ENCODE measurements at places on chromosomes 5 and 9.

DNA sequence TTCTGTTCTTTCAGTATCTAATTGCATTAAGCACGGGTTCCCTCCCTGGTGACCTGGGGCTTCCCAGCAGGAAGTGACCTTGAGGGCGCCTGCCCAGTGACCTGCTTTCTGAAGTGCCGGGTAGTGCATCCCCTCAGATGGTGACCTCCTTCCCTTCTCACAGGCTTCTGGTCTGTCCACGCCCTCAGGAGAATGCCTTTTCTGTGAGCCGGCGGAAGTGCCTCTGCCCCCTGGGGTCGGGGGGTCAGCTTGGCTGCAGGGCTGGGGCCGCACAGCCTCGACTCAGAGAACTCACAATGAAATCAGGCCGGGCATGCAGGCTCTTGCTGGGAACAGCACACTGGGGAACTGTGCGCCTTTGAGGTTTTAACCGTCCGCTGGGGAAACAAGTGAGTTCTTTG, 124.5 kb upstream of the PHYKPL start:
- DNase-seq = no peak

DNA sequence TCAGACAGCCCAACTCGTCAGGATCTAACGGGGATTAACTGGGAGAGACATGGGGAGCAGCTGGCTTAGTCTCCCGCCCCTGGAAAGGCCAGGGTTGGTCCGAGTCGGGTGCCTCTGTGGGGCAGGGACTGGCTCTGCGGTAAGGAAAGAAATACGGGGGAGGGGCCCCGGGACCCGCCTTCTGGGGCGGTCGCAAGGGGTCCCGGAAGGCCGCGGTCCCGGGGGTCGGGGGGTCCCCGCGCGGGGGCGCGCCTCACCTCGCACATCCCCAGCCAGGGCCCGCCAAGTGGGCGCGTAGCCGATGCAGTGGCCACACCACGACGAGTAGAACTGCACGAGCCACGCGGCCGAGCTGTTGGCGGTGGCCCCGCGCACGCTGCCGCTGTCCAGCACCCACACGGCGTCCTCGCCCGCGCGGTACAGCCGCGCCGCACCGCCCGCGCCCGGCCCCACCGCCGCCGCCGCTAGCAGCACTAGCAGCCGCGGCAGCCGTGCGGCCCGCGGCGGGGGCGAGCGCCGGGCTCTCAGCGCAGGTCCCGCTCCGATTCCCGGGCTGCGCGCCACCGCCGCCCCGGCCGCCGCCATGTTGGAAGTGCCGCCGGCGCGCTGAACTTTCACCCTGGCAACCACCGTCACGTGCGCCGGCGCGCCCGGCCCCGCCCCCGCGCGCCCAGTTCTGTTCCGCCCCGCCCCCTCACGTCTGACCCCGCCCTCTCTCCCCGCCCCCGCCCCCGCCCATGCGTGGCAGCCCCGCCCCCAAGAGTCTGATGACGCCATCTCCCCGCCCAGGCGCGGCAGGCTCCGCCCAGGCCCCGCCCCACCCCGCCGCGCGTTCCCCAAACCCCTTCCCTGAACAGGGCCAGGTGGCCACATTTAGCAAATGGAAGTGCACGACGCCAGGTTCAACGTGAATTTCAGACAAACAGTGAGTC, at the start of gene QSOX2:
QSOX2 (minus strand) TSS at position 594 of the 932 bp plus-strand sequence; CDS start at position 585, 9 bp downstream.
- peak; percentile 85 for DNase-seq

- DNase-seq = no peak
Measured at GRCh38 chr5:83396662-83397061, 74.9 kb upstream of the VCAN start.

- no peak for DNase-seq
Measured at GRCh38 chr5:89267788-89268187, 384.8 kb upstream of the MEF2C start.

- no peak for DNase-seq
Measured at GRCh38 chr5:147752033-147752432, 30.5 kb downstream of the JAKMIP2 start.

GRCh38 chr9:130765137-130766020, 69.7 kb upstream of the ABL1 start:
- DNase-seq = no peak

GRCh38 chr9:36120705-36121104, 15.8 kb upstream of the GLIPR2 start:
- DNase-seq = no peak

GRCh38 chr9:22237497-22238363, 208.9 kb upstream of the DMRTA1 start:
- DNase-seq = no peak

GRCh38 chr9:128643519-128644300, 12.9 kb downstream of the DYNC2I2 start:
- no peak for DNase-seq

GRCh38 chr5:142197098-142197497, 88.5 kb downstream of the NDFIP1 start:
- DNase-seq = no peak

DNA sequence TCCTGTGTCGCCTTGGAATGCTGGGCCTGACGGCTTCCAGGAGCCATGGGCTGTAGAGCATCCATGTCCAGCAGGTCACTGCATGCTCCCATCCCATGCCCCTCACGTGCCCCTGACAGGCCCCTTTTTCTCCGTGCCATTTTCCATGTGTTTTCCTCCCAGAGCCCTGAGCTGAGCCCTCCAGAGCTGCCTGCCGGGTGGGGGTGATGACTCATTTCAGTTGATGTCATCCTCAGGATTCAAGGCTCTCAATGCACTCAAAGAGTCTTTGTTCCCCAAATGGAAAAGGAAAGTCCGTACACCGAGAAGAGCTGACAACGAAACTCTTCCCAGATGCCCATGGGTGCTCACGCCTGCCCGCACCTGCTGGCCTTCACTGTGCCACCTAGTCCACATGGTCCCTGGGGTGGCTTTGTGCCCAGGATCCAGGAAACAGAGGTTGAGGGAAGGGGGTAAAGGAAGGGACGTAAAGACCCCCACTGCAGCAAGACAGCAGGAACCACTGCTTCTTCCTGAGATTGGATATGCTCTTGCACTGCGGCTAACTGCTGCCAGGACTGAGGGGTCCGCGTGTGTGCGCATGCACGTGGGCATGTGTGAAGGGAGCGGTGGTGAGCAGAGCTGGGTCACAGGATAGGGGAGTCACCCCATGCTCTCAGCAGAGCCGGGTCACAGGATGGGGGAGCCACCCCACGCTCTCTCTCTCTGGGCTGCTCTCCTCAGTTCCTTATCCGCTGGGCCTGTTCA, 27.6 kb downstream of the COL15A1 start:
- DNase-seq = no peak

DNA sequence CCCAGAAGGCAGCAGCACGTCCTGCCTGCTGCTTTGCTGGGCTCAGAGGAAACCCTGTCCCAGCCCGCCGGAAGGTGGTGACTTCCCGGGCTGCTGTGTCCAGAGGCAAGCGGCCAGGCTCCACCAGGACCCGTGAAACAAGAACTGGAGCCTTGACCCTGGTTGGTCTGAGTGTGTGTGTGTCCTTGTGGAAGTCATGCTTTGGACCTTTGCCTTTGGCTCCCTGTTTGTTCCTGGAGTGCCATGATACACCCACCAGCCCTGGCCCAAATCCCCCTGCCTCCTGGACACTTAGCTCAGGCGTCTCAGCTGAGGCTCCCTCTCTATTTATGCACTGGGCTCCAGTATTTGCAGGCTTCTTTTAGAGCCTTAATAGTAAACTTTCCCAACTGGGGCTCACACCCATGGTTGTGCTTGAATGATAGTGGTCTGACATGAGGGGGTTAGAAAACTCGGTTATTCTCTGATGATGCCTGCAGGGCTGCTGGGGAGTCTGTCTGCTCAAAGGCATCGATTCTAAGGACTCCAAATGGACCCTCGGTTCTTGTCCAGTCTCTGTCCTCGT, 72.2 kb downstream of the C9orf50 start:
- no peak for DNase-seq

DNA sequence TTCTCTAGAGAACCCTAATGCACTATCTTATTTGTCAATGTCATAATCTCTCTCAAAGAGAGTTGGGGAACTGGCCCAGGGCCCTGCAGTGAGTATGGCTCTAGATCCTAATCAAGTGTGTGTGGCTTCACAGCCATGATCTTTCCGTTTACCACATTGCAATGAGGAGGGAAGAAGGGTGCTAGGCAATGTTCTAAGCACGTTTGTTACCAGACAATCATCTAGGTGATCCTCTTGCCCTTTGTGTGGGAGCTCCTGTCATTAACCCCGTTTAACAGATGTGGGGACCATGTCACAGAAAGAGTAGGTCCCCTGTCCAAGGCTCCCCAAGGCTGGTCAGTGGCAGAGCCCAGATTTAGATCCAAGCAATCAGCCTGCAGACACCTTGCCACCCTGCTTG, 128.2 kb upstream of the IRX4 start:
- no peak for DNase-seq

GRCh38 chr9:84258371-84258770, 82.2 kb downstream of the SLC28A3 start:
- no peak for DNase-seq

- DNase-seq = no peak
Measured at GRCh38 chr5:139374909-139375308, 8.2 kb downstream of the SLC23A1 start.

GRCh38 chr9:118644066-118644465, 725.2 kb downstream of the BRINP1 start:
- DNase-seq = no peak

GRCh38 chr9:106707738-106708474, 155.1 kb upstream of the ZNF462 start:
- no peak for DNase-seq

DNA sequence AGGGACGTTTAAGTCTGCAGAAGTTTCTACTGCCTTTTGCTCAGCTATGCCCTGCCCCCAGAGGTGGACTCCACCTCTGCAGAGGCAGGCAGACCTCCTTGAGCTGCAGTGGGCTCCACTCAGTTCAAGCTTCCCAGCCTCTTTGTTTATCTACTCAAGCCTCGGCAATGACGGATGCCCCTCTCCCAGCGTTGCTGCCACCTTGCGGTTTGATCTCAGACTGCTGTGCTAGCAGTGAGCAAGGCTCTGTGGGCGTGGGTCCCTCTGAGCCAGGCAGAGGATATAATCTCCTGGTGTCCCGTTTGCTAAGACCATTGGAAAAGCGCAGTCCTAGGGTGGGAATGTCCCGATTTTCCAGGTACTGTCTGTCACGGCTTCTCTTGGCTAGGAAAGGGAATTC, 2188.5 kb upstream of the WWC1 start:
- no peak for DNase-seq

GRCh38 chr5:17620627-17621026, 10.4 kb downstream of the TAF11L12 start:
- no peak for DNase-seq

- no peak for DNase-seq
Measured at GRCh38 chr5:169413416-169413815, 112.5 kb upstream of the SLIT3 start.

DNA sequence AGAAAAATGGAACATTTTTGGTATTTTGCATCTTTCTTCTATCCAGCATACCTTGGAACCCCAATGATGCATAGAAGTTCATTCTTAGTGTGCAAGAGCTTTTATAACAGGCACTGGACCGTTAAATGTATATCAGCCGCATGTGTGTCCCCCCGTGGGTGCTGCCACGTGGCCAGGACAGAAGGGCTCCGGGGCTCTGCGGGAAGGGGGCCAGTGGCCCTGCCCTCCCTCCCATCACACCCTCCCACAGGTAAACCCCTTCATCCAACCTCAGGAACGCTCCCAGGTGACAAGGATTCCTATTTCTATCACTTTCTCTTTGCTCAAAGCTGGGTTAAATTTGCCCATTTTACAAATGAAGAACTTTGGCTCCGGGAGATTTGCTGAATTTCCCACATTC, 393.4 kb upstream of the IRX4 start:
- no peak for DNase-seq

DNA sequence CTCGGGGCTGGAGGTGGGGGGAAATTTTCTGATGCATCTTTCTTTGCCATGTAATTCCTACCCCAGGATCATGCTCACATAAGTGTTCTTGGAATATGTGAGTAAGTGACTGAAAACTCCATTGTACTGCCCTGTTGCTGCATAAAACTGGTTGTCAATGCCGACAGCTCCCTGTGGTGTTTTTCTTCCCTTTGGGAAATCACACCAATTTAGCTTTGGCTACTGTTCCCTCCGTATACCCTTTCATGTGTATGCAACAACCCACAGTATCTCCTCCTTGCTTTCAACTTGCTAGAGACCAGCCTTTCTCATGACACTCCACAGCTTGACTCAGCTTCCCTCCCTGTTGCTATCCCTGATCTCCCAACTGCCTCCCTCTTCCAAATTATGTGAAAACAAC, 240.6 kb downstream of the TRIM32 start:
- no peak for DNase-seq

DNA sequence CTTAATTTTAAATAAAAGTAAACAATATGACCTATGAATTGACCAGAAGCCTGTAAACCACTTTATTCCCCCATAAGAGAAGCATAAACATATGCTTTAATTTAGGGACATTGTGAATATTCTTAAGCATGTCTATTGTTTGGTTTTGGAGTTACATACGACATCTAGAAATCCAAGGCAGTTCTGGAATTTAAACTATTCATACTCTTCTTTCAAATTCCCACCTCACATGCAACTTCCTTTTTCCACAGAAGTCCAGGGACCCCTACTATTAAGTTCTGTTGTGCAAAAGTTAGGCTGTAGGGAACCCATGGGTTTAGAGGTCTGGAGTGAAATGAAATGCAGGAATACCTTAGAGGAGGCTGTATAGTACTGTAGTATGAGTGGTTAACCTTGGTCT, 2.1 kb downstream of the RIC1 start:
- DNase-seq = no peak

DNA sequence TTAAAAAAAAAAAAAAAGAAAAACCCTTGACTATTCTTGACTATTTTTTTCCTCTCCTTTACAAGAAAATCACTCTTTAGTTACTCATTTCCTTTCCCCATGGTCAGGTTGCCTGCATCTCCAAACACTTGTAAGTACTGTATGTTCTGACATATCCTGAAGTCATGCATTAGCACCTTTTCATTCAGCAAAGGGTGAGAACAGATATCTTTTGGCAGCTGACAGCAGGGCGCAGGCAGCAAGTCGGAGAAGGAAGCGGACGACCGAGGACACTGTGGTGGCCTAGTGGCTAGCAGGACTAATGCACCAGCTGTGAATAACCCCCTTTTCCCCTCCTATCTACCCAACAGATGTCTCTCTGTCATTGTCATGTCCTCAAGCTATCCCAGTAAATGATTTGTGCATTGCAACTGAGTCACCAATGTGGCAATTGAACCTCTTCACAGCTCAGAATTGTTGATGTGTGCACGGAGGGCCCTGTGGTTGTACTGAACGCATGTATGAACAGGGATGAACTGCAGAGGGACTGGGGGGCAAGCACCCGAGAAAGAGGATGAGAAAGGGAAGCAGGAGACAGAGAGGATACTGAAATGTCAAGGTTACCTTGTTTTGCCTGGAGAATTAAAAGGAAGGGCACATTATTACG, 996.0 kb upstream of the ARRDC3 start:
- DNase-seq = no peak

DNA sequence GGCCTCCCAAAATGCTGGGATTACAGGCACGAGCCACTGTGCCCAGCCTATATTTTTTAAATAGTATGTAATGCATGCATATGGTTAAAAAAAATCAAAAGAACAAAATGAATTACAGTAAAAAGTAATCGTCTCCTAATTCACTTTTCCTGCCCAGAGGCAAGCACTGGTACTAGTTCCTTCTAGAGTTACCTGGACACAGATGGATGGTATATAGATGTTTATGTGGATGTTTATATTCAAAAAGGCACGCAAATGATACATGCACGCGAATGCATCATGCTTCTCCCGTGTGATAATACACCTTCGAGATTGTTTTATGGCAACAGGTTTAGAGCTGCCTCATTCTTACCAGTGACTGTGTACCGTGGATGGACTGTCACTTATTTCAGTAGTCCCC, 21.4 kb downstream of the ABL1 start:
- DNase-seq = no peak

- DNase-seq = no peak
Measured at GRCh38 chr9:88775037-88775471, 216.2 kb upstream of the S1PR3 start.

- DNase-seq = no peak
Measured at GRCh38 chr9:106383072-106383471, 479.9 kb upstream of the ZNF462 start.

Data from thymus (tissue), 14 donors.